ENCODE measurements at places on chromosomes 7 and 10. TPM values are rescaled to one million over a fixed set of nuclear protein-coding genes. Genes with fewer than 3 reads are reported as not detected.

GRCh38 chr7:74575811-74576210, 81.7 kb upstream of the GTF2I start:
- H3K4me3 ChIP-seq, result no peak overlapping the region
- no peak overlapping the region for H3K27ac ChIP-seq
- H3K27me3 ChIP-seq, result no peaks in the 10 kb centered on the region
- no peak for DNase-seq

DNA sequence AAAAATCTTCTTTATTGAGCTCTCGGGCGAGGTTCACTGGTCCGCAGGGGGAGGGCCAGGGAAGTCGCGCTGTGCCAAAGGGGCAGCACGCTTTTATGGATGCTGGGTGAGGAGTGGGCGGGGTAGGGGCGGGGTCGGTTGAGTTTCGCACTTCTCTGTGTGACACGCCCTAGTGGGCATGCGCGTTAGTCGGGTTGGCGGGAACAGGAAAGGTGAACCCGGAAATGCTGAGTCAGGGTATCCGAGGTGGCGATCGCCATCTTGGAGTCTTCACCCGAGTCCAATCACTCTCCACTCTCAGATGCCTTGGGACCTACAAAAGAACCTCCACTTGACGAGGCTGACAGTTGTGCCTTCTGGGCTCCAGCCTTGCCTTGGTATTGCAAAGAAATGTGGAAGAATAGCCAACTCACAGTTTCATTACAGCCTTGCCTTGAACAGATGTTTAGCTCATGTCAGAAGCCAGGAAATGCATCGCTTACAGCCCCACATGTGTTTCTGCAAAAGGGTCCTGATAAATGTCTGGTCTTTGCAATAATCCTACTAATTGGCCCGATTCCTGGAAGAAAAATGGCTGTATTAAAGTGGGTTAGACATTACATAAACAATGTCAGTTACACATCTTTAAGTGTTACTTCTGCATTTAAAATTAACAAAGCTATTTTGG, 64.1 kb downstream of the AHR start:
- no peak overlapping the region for H3K27ac ChIP-seq
- no peaks in the 10 kb centered on the region for H3K4me1 ChIP-seq
- no peak for DNase-seq
- no peaks in the 10 kb centered on the region for H3K27me3 ChIP-seq
- peaks cover 3% of the 10 kb centered on the region for H3K36me3 ChIP-seq

DNA sequence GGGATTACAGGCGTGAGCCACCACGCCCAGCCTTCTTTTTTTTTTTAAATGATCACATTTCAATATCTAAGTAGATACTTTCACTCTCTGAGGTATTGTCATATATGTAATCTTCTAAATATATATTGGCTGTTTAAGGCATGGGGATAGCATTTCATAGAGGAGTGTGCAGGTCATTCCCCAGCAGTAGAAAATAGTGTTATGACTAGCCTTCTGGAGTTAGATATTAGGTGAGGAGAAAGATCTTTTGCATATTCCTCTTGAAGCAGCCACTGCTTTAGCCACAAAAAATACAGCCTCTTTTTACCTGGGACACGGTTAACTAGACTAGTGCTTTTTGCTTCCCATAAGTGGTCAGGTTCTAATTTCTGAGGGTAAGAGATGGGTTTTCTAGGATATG, 28.9 kb downstream of the ADD3 start:
- H3K4me3 ChIP-seq, result no peak overlapping the region
- no peak for DNase-seq
- peaks cover 12% of the 10 kb centered on the region for H3K4me1 ChIP-seq
- H3K27ac ChIP-seq, result no peak overlapping the region
- H3K36me3 ChIP-seq, result no peaks in the 10 kb centered on the region
- H3K27me3 ChIP-seq, result no peaks in the 10 kb centered on the region

DNA sequence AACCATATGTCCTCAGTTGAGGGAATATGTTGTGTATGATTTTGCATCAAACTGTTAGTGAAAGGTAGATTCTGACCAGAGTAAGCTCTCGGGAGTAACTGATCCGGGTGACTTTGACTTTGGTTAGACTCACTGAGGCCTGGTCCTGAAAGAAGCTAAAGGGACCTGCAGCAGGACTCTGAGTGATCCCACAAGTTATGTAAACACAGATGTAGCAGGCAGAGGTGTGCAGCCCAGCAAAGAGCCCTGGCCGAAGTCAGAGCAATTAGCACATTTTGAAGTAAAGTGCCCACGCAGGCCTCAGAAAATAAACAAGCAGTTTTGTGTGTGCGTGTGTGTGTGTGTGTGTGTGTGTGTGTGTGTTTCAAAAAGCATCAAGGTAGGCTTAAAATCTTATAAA, 245.6 kb upstream of the FERD3L start:
- no peak overlapping the region for H3K27ac ChIP-seq
- no peaks in the 10 kb centered on the region for H3K36me3 ChIP-seq
- no peak for DNase-seq
- no peaks in the 10 kb centered on the region for H3K27me3 ChIP-seq

The IDI2 gene
- not detected for total RNA-seq

The FAM180A gene
- not detected for total RNA-seq

DNA sequence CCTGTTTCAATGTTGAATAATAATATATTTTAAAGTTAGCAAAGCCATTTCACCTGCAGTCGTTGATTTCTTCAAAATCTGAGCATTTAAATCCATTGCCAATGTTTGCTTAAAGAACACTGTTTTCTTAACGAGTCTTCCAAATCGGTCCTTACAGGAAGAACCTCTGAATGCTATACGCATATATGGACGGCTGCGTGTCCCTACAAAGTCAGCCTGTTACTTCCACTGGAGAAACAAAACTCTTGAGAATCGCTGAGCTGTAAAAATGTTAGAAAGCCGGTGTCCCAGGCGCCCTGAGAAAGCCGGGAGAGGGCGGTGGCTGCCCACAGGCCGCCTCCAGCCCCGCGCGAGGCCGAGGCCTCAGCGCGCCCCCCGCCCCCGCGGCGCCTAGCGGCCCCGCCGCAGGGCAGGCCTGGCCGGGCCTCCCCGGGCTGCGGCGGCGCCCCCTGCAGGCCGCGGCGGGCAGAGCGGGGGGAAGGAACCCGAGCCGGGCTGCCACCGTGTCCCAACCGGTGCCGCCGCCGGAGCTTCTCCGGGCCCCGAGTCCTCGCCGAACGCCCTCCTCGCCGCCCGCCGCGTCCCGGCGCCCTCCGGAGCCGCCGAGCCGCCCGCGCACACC, at the start of gene FHIP2A:
Gene FHIP2A (plus strand): TSS at position 488 of the 622 bp plus-strand sequence. CDS start 299 bp downstream, outside the sequence.
- H3K36me3 ChIP-seq, result peaks cover 5% of the 10 kb centered on the region
- peaks cover 19% of the 10 kb centered on the region for H3K4me1 ChIP-seq

The CREB3L2 gene
- 51.1 TPM for total RNA-seq

- peaks cover 9% of the 10 kb centered on the region for H3K4me1 ChIP-seq
- no peak overlapping the region for H3K27ac ChIP-seq
- no peaks in the 10 kb centered on the region for H3K27me3 ChIP-seq
- no peak for DNase-seq
- H3K36me3 ChIP-seq, result no peaks in the 10 kb centered on the region
Measured at GRCh38 chr7:5457245-5457735, 33.7 kb upstream of the TNRC18 start.

The GIMAP6 gene
- not detected for total RNA-seq
